Natural killer cell (primary cell): ENCODE measurements at places on chromosomes 12 and 14. TPM values are rescaled to one million over a fixed set of nuclear protein-coding genes. Genes with fewer than 3 reads are reported as not detected.

DNA sequence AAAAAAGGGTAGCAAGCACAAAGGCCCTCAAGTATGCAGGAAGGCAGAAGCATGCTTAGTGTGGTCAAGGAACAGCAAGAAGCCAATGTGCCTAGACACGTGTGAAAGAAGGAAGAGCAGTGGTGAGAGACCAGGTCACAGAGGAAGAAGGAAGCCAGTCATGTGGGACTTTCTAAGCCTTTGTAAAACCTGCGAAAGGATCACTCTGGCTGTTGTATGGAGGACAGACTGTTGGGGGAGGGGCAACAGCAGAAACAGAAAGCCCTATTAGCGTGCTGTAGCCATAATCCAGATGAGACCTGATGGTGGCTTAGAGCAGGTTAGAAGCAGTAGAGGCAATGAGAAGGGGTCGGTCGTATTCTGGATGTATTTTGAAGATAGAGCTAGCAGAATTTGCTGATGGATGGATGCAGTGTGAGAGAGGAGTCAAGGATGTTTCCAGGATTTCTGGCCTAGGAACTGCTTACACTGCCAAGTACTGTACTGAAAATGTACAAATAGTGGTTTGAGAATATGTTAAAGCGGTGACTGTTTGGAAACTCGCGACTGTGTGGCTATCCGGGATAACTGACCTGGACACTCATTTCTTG, 5.7 kb upstream of the MLF2 start:
- no peaks in the 10 kb centered on the region for H3K27me3 ChIP-seq
- no peaks in the 10 kb centered on the region for H3K36me3 ChIP-seq
- no peak overlapping the region for H3K27ac ChIP-seq
- no peak for DNase-seq
- peaks cover 4% of the 10 kb centered on the region for H3K4me1 ChIP-seq

Gene EGLN3
- total RNA-seq, result 0.52 TPM

DNA sequence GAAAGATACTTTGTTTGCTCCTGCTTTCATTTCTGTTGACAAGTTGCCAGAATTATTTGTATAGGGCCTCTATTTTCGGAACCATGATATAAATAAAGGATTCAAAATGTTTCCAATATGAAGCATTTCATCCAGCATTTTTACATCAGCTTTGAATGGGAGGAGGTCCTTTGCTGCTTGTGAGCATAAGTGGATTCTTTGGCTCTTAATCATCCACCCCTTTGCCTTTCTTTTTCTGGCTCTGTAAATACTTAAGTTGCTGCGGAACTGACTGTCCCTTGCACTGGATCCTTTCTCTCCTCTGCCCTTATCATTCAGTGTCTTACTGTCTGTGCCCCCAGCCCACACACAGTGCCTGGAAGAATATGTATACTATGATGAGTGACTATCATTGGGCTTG, 357.3 kb upstream of the RGS6 start:
- peaks cover 6% of the 10 kb centered on the region for H3K4me1 ChIP-seq
- no peaks in the 10 kb centered on the region for H3K36me3 ChIP-seq
- no peak overlapping the region for H3K27ac ChIP-seq
- no peak for DNase-seq

Gene ZFYVE1
- total RNA-seq, result 25.6 TPM

Gene LRP1
- total RNA-seq, result 9.5 TPM

Gene XRCC3
- 12.7 TPM for total RNA-seq

Gene MARS1
- total RNA-seq, result 200 TPM

- peak overlapping the region; percentile 21 for H3K27ac ChIP-seq
- no peaks in the 10 kb centered on the region for H3K27me3 ChIP-seq
- H3K4me1 ChIP-seq, result no peaks in the 10 kb centered on the region
- H3K36me3 ChIP-seq, result no peaks in the 10 kb centered on the region
These were observed 67.0 kb downstream of the ARF6 start for GRCh38 chr14:49959822-49960408.

DNA sequence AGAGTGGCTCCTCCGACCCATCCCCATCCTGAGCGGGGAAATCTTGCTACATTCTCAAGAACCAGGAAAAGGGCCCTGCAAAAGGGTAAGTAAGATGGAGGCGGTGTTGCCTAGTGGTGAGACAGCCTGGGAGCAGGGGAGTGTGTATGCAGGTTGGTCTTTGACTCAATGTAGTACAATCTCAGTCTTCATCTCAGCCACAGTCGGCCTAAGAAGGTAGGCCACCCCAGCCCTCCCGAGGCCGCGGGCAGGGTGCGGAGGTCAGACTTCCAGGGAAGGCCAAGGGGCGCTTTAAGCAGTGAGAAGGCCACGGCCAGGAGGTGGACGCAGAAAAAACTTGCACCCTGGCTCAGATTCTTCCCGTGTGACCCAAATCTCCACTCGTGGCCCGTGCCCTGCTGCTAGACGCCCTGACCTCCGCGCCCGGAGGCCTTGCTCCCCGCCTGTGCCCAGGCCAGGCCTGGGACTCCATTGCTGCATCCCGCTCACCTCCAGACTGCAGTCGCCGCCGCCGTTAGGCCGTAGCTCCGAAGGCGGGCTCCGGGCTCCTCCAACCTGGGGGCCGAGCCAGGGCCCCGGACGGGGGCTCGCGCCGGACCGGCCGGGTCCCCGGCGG, 435 bp downstream of the FOXM1 start:
- H3K27ac ChIP-seq, result no peak overlapping the region
- DNase-seq, result no peak
- peak overlapping the region; percentile 40 for H3K4me3 ChIP-seq
- no peaks in the 10 kb centered on the region for H3K36me3 ChIP-seq
- H3K4me1 ChIP-seq, result peaks cover 18% of the 10 kb centered on the region

- H3K4me3 ChIP-seq, result no peak overlapping the region
- H3K27me3 ChIP-seq, result no peaks in the 10 kb centered on the region
- H3K4me1 ChIP-seq, result peaks cover 24% of the 10 kb centered on the region
- no peak for DNase-seq
These were observed 22.2 kb downstream of the SLC48A1 start for GRCh38 chr12:47795121-47795813.

DNA sequence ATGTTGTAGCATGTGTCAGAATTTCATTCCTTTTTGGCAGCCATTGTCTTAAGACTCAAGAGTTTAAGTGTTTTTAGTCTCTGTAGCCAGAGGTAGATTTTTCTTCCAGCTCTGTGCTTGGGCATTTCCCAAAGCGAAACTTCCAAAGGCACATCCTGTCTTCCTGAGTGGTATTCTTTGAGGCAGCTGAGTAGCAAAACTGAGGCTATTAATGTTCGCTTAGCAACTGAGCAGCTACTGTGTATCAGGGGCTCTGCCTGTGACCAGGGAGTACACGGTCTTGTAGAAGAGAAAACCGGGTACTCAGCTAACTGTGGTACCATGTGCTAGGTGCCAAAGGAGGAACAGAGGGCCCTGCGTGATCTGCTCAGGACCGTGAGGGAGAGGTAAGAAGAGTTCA, 52.0 kb downstream of the ETV6 start:
- H3K27me3 ChIP-seq, result no peaks in the 10 kb centered on the region
- DNase-seq, result no peak
- H3K4me3 ChIP-seq, result no peak overlapping the region
- no peaks in the 10 kb centered on the region for H3K4me1 ChIP-seq
- H3K27ac ChIP-seq, result no peak overlapping the region

- no peak overlapping the region for H3K4me3 ChIP-seq
- no peaks in the 10 kb centered on the region for H3K4me1 ChIP-seq
- no peak for DNase-seq
- no peak overlapping the region for H3K27ac ChIP-seq
These were observed 693.9 kb downstream of the MED13L start for GRCh38 chr12:115583591-115583990.

Gene TEX22
- 1.9 TPM for total RNA-seq

DNA sequence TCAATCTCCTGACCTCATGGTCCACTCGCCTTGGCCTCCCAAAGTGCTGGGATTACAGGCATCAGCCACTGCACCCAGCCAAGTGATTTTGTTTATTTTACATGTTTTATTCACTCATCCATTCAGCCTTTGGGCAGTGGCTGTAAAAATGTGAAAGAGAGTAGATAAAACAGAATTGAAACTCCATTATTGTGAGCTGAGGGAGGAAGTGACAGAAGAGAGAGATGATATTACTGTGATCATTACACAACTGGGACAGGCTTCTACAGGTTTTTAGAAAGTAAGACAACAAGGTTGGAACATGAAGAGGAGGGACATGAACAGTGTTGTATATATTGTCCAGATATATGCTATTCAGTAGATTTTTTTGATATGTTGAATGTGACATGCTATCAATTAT, 25.0 kb downstream of the CREBL2 start:
- H3K4me3 ChIP-seq, result no peak overlapping the region
- H3K4me1 ChIP-seq, result no peaks in the 10 kb centered on the region
- H3K27me3 ChIP-seq, result no peaks in the 10 kb centered on the region
- H3K27ac ChIP-seq, result no peak overlapping the region

GRCh38 chr12:76706101-76706500, 57.8 kb upstream of the ZDHHC17 start:
- H3K4me1 ChIP-seq, result no peaks in the 10 kb centered on the region
- DNase-seq, result no peak
- H3K4me3 ChIP-seq, result no peak overlapping the region
- H3K36me3 ChIP-seq, result no peaks in the 10 kb centered on the region

DNA sequence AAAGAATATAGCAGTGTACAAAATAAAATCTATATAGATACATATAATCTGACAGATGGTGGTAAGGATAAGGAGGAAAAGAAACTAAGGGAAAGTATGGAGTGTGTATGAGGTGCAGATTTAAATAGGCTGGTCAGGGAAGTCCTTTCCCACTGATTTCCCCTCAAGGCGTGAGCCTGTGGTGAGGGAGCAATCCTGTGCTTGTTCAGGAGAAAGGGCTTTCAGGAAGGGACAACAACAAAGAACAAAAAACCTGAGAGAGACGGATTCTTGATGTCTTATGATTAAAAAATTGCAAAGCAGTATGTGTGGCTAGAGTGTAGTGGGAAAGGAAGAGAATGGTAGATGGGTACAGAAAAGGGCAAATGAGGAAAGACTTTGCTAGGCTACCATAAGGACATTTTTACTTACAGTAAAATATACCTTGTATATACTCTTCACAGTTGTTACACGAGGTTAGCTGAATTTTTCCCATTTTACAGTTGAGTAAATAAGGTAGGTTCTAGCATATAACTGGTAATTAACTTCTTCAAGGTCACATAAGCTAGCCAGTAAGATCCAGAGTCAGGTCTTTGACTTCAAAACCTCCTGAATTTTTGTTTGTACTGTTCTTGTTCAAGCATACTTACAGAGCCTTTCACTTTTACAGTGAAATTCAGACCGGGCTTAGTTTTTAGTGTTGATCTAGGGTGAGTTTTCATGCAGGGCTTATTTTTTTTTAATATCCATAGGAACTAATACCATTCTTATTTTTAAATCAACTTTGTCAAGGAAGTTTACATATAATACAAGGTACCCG, 15.6 kb downstream of the CNOT2 start:
- no peaks in the 10 kb centered on the region for H3K4me1 ChIP-seq
- H3K27ac ChIP-seq, result no peak overlapping the region
- DNase-seq, result no peak
- no peak overlapping the region for H3K4me3 ChIP-seq
- no peaks in the 10 kb centered on the region for H3K36me3 ChIP-seq

Gene WSCD2
- 0.32 TPM for total RNA-seq

DNA sequence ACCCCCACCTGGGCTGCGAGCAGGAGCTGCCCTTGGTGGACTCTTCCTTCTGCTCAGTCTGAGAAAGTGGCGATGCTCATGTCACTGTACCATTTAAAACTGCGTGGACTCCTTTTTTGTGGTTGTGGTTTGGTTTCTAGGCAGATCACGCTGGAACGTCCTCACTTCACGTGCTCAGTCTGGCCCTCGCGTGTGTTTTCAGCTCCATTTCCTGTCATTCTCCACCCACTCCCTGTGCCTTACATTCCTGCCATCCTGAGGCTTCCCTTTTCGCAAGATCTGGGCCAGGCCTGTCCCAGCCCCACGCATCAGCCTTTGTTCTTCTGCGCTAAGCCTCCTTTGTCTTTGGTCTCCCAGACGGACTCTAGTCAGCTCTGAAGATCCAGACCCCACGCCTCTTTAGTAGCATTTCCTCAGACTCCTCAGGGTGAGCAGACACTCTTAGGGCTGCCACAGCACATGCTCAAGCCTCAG, 105.4 kb downstream of the FBXL14 start:
- no peaks in the 10 kb centered on the region for H3K27me3 ChIP-seq
- H3K27ac ChIP-seq, result no peak overlapping the region
- H3K4me1 ChIP-seq, result peaks cover 12% of the 10 kb centered on the region
- peak; percentile 61 for DNase-seq

Gene VDR
- 1.6 TPM for total RNA-seq

Gene BICDL1
- total RNA-seq, result 37.1 TPM

Gene RNASE11
- total RNA-seq, result not detected
